Esophagus squamous epithelium (tissue), 5 donors: ENCODE measurements at places on chromosomes 6 and 20.

DNA sequence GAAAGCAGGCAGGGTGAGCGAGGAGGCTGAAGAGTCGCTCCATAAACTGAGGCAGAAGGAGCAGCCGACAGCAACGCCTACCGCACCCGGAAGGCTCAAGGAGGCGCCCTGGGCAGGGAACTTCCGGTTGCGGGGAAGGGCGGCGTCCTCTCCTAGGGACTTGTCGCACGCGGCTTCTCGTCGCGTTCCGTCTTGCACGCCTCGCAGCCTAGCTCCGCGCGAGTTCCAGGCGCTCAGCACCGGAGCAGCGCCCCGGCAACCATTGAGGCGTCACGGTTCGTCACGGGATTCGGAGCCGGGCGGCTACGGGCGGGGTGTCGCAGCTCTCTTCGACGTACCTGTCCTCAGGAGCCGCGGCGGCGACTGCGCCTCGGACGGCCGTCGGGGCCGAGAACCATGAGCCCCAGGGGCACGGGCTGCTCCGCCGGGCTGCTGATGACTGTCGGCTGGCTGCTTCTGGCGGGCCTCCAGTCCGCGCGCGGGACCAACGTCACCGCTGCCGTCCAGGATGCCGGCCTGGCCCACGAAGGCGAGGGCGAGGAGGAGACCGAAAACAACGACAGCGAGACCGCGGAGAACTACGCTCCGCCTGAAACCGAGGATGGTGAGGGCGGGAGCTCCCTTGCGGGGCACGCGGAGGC, at the start of gene SPACA1:
TSS of gene SPACA1 (plus strand) at position 332 of the 641 bp plus-strand sequence. CDS start at position 397, 65 bp downstream.
- H3K27ac ChIP-seq, result no peak within 1 kb of the TSS
- H3K4me1 ChIP-seq, result no peaks in the 10 kb centered on the region
- H3K36me3 ChIP-seq, result no peaks in the 10 kb centered on the region
- DNase-seq, result no peak

GRCh38 chr20:8388707-8389106, 256.6 kb downstream of the PLCB1 start:
- no peak overlapping the region for H3K27ac ChIP-seq
- H3K27me3 ChIP-seq, result no peaks in the 10 kb centered on the region
- H3K36me3 ChIP-seq, result no peaks in the 10 kb centered on the region
- no peak for DNase-seq
- no peaks in the 10 kb centered on the region for H3K4me1 ChIP-seq

DNA sequence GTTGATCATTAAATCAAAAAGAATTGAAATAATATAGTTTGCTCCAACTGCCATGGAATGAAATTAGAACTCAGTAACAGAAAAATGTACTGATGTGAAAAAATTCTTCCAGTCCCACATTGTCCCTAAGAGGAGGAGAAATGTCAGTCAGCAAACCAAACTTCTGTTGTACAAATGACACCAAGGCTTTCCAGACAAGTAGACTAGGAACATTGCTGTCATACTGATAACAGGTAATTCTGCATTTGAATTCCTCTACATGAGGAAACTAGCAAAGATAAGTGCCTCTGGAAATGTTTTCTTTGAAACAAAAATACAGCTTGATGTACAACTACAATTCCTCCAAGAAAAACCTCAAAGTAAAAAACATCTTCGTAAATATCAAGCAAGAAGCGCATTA, 90.2 kb downstream of the HIVEP1 start:
- no peak overlapping the region for H3K27ac ChIP-seq
- H3K4me1 ChIP-seq, result no peaks in the 10 kb centered on the region
- no peak overlapping the region for H3K4me3 ChIP-seq

DNA sequence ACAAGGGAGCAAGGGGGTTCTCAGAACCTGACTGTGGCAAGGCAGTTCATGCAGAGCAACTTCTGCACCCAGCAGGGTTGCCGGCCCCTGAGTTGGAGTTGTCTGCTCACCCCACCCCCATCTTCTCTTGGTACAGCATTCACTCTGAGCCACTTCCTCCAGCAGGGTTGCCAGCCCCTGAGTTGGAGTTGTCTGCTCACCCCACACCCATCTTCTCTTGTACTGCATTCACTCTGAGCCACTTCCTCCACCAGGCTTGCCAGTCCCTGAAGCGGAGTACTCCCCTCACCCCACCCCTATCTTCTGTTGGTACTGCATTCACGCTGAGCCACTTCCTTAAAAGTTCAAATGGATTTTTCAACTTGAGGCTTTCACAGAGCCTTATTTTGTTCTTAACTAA, 79.7 kb upstream of the SYNDIG1 start:
- H3K36me3 ChIP-seq, result no peaks in the 10 kb centered on the region
- no peak overlapping the region for H3K4me3 ChIP-seq
- no peak for DNase-seq
- no peak overlapping the region for H3K27ac ChIP-seq

DNA sequence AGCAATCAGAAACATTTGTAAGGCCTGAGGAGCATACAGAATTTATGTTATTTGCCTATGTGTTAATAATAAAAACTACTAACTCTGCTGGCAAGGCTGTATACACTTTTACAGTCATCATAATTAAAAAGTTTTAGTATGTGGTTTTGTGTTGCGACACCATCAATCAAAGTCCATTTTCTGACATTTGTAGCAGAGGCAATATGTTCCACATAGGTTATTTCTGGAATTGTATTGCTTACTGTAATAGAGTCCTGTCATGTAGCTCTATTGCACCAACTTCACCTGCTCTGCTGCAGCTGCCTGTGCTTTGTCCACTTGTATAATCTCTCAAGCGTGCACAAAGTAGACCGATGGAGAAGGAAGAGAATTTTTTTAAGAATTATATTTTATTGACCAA, 501.8 kb downstream of the HACE1 start:
- H3K27ac ChIP-seq, result no peak overlapping the region
- H3K36me3 ChIP-seq, result no peaks in the 10 kb centered on the region
- no peak for DNase-seq
- no peaks in the 10 kb centered on the region for H3K27me3 ChIP-seq
- no peak overlapping the region for H3K4me3 ChIP-seq

GRCh38 chr6:26097268-26097875, 10.1 kb downstream of the HFE start:
- H3K4me1 ChIP-seq, result no peaks in the 10 kb centered on the region
- H3K4me3 ChIP-seq, result no peak overlapping the region
- H3K27me3 ChIP-seq, result no peaks in the 10 kb centered on the region
- no peak overlapping the region for H3K27ac ChIP-seq
- H3K36me3 ChIP-seq, result no peaks in the 10 kb centered on the region
